ENCODE measurements at places on chromosomes 1 and 21.

- DNase-seq, result no peak
These were observed 46.9 kb downstream of the KIRREL1 start for GRCh38 chr1:158040323-158040722.

DNA sequence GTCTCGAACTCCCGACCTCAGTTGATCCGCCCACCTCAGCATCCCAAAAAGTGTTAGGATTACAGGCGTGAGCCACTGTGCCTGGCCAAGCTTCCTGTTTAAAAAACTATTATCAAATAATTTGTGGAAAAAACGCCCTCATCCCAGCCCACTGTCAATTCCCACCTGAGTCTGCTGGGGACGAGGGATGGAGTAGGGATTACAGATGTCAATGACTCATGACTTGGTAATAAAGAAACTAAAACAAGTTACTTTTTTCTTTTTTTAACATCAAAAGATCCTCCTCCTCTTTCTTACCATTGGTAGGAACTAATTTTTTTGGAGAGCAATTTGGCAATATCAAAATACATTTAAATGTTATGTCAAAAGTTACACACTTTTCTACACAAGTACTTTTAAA, 9.7 kb downstream of the CNN3 start:
- no peak for DNase-seq

DNA sequence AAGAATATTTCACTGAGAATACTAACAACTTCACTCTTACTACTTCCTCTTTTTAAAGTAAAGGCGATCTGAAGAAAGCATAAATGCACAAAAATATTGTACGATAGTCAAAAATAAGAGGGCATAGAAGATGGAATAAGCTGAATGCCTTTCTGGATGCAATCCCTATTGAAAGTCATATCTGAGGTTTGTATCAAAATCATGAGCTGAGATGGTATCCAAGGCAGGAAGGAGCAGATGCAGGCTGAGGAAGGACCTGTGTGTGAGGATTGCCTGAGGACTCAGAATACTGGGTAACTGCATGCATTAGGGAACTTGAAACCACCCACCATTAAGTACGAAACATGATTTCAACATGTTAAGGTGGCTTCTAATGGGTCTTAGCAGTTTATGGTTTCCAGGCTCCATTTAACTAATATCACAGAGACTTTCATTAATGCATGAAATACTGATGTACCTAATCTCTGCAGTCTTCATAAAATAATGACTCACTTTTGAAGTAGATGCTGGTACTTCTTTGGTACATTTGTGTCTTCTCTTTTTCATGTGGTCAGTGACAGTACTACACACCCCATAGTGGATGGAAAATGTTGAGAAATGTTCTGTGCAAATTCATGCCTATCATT, 29.6 kb upstream of the RGS1 start:
- DNase-seq, result no peak

DNA sequence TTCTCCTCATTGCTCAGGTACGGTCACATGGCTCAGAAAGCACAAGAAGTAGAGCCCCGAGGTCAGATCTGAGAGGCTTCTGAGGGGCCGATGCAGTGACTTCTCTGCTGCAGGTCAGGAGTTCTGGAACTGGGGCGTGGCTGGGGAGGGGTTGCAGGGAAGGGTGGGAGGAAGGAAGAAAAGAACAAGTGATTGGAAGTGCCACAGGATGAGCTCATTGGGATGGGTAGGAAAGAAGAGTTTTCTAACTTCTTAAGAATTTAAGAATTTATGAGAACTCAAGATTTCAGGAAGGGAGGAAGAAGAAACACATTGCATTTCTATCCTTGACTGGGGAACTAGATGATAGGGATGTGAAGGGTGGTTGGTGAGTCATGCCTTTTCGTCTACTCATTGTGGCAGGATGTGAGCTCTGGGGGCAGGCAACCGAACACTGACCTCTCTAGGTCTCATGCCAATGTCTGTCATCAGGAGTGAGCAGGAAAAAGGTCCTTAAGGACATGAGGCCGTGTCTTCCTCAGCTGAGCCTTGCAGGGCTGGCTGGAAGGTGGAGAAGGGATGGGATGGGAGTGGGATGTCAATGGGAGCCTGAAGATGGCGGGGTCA, 497 bp downstream of the FCRLB start:
- peak; percentile 98 for DNase-seq

GRCh38 chr21:41632748-41633475, 125.0 kb upstream of the TMPRSS2 start:
- no peak for DNase-seq

DNA sequence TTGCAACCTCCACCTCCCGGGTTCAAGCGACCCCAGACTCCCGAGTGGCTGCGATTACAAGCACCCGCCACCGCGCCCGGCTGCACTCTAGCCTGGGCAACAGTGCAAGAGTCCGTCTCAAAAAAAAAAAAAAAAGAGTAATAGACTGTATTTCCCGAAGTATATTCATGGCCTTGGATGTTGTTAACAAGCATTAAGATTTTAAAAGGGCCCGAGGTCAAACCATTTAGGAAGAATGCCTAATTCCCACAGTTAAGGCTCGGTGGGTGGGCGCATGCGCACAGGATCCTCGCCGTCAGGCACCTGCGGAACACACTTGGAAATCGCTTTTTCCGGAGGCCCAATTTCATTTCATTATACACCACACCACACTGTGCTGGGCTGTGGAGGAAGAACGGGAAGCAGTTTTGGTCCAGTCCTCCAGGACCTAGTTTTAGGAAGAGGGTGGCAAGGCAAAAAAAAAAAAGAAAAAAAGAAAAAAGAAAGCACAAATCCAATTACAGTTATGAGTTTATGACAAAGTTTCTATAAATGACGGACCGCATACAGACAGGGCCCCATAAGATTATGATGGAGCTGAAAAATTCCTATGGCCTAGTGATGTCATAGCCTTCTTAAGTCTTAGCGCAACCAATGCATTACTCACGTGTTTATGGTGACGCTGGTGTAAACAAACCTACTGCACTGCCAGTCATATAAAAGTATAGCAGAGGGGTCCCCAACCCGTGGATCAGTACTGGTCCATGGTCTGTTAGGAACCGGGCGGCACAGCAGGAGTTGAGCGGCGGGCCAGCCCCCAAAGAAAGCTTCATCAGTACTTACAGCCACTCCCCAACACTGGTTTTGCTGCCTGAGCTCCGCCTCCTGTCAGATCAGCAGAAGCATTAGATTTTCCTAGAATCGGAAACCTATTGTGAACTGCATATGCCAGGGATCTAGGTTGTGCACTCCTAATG, 38.2 kb downstream of the H3-3A start:
- DNase-seq, result no peak

- DNase-seq, result peak; percentile 32
These were observed 304.0 kb downstream of the HHIPL2 start for GRCh38 chr1:222243902-222244301.

DNA sequence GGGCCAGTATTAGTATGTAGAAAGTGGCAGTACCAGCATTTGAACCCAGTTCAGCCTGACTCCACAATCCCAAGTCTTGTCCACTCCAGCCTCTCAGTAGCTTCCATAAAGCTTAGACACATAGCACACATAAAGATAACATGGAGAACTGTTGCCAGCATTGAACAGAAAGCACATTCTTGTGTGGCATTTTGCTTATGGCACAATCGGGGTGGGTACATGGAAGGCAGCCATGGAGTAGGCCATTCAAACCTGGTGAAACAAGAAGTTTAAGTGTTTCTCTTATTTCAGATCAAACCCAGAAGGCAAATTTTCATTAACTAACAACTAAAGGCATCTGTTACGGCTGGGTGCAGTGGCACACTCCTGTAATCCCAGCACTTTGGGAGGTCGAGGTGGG, 102.7 kb downstream of the HIVEP3 start:
- DNase-seq, result no peak

DNA sequence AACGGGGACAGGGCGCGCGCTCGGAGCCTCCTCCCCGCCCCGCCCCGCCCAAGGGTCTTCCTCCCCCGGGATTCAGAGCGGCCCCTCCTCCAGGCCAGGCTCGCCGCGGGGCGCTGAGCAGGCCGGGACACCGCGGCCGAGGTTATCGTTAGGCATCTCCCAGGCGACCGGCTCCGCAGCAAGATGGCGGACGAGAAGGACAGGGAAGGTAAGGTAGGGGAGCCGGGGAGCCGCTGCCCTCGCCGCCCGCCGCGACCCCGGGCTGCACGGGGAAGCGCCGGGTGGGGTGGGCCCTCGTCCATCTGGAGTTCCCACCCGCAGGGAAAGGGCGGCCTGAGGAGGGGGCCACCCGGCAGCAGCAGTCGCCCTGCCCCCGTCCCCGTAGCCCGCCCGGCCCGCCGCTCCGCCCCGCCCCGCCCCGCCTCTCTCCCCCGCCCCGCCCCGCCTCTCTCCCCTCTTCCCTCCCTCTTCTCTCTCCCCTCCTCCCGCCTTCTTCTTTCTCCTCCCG, 105.9 kb upstream of the HNRNPU start:
- DNase-seq, result peak; percentile 74

- no peak for DNase-seq
These were observed 36.1 kb downstream of the LRRC40 start for GRCh38 chr1:70169018-70169839.

GRCh38 chr1:194517567-194517966, 1331.2 kb upstream of the B3GALT2 start:
- no peak for DNase-seq

DNA sequence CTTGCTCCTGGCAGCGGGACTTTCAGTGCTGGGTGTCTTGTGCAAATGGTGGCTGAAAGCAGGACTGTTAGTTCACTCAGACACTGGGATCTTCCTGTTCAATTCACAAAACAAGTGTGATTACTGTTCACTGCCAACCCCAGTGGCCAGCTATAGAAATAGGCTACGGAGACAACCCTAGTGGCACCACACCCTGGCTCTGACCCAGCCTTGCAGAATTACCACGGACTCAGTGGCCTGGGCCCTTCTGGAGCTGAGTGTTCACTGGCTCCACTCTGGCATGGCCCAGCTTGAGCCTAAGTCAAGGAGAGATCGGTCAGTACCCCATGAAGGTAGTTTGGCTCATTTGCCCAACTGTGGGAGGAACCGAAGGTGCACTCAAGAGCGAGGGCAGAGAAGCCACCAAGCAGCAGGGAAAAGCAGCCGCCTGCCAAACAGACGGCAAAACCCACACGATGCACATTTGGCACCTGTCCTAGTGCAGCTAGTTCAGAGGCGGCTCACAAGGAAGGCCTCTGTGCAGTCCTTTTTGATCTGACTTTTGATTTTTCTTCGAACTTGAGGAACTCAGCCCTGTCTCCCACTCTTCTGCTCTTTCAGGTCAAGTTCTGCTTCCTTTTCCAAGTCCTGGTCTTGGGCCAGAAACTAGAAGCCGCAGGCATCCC, 5.9 kb downstream of the KIAA2013 start:
- no peak for DNase-seq

GRCh38 chr1:1677718-1678580, 14.6 kb downstream of the SLC35E2B start:
- DNase-seq, result no peak

GRCh38 chr21:40852563-40852962, 5.6 kb upstream of the DSCAM start:
- DNase-seq, result no peak

GRCh38 chr1:229087339-229087738, 183.6 kb upstream of the RAB4A start:
- no peak for DNase-seq

GRCh38 chr1:168422203-168422847, 121.5 kb downstream of the XCL2 start:
- DNase-seq, result no peak

- DNase-seq, result no peak
These were observed 48.1 kb upstream of the UBE2U start for GRCh38 chr1:64155278-64155677.

- DNase-seq, result no peak
These were observed 721 bp downstream of the LRRIQ3 start for GRCh38 chr1:74197255-74197654.

GRCh38 chr1:55697997-55698535, 482.9 kb upstream of the USP24 start:
- no peak for DNase-seq

- no peak for DNase-seq
These were observed 23.9 kb downstream of the LRP8 start for GRCh38 chr1:53303726-53304515.

DNA sequence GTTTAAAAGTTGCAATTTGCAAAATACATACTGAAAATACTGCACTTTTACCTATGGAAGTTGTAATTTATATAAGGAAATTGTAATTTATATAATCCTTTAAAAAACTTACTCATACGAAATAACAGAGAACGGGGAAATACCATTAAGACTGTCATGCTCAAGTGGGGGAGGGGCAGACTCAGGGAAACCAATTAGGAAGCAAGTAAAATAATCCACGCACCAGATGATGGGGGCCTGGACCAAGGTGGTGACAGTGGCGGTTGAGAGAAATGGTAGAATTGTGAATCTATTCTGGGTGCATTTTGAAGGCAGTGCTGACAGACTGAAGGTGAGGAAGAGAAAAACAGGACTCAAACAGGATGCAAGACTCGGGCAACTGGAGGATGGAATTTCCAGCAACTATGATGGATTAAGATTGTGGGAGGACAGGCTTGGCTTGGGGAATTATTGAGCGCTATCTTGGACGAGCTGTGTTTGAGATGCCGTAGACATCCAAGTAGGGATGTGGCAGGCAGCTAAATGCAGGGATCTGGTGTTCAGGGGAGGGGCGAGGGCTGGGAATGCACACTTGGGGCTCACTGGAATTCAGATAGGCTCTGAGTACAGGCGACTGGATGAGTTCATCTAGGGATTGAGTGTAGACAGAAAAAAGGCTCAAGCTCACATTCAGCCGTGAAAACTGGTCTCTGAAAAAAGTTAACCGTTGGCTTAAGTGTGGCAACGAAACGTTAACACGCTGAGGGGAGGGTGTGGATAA, 977 bp downstream of the LCA5L start:
- peak; percentile 45 for DNase-seq

GRCh38 chr1:203328714-203329122, 22.2 kb downstream of the FMOD start:
- peak; percentile 34 for DNase-seq

GRCh38 chr21:40729761-40730425, 117.1 kb downstream of the DSCAM start:
- DNase-seq, result no peak

- no peak for DNase-seq
These were observed 282.3 kb downstream of the DUSP10 start for GRCh38 chr1:221459558-221459957.

DNA sequence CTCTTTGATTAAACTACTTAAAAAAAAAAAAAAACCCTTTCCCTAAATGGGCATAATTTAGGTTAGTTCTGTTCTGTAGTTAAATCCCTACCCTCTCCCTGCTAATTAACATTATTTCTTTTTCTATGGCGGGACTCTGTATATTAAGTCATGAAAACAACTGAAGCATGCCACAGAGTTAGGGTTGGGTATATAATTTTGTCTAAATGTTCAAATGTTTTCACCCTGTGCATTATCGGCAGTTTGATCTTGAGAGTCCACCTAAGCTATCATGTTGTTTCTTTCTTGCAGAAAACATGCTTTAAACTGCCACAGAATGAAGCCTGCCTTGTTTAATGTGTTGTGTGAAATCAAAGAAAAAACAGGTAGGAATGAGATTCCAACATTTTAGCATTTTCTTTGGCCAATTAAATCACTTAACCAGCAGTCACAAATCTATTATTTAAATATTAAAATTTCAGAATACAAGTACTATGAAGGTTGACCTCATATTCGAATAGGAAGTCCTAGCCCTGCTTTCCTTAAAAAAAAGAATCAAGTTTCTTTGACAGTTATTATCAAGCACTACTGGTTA, 4.0 kb downstream of the PBX1 start:
- peak; percentile 23 for DNase-seq

- no peak for DNase-seq
These were observed 55.2 kb downstream of the RNF220 start for GRCh38 chr1:44460107-44460882.

GRCh38 chr1:31483012-31483946, 70.3 kb downstream of the SERINC2 start:
- DNase-seq, result peak; percentile 80

- DNase-seq, result no peak
These were observed 7.7 kb downstream of the LRRC71 start for GRCh38 chr1:156928043-156928602.

GRCh38 chr1:3029481-3029961, 8.3 kb downstream of the ACTRT2 start:
- no peak for DNase-seq
